ENCODE measurements at places on chromosomes 11 and 22.

DNA sequence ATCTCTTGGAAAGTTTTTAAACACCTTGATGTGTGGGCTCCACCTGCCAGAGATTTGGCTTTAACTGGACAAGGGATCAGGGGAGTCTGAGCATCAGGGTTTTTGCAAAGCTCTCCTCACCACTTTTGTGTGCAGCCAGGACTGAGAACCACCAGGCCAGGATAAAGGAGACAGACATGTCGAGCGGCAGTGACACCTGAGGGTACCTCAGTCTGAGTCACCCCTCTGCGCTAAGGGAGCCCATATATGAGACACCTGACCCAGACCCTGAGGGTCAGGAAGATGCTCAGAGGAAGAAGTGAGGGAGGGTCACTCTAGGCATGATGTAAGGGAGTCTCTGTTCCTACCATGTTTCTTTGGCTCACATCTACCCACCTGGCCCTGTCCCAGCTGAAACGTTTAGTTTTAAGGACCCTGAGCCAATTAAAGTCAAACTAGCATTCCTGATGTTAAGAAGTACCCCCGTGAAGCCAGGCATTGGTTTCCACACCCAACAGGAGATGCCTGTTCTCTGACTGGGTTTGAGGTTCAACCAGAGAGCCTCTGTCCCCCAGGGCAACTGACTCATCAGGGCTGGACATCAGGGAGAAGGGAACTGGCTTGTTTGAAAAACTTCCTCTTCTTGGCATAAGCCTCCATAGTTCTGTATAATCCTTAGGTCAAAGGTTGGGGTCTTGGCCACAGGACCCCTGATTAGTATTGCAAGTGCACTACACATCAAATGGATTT is 72.4 kb upstream of the BIRC3 start:
- no peak for DNase-seq

- DNase-seq: no peak
Observed at GRCh38 chr11:69174841-69175240, 19.1 kb downstream of the SMIM38 start.

DNA sequence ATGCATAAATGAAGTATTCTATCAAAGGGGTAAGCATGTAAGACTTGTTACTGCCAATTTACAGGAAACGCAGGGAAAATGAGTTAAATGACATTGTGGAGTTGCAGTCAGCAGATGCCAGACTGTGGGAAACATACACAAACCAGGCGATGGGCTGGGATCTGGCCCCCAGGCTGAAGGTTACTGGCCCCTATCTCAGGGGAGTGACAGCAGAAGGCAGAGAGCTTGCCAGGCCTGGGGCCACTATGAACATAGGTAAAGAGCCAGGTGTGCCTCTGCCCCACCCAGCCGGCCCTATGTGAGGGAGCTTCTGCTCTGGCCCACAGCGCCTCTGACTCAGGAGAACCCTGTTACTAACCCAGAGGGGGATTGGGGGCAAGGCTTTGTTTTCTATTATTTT is 26.1 kb upstream of the SLC25A1 start:
- no peak for DNase-seq

GRCh38 chr22:37659066-37659896 is 758 bp downstream of the PDXP start:
- DNase-seq: no peak

DNA sequence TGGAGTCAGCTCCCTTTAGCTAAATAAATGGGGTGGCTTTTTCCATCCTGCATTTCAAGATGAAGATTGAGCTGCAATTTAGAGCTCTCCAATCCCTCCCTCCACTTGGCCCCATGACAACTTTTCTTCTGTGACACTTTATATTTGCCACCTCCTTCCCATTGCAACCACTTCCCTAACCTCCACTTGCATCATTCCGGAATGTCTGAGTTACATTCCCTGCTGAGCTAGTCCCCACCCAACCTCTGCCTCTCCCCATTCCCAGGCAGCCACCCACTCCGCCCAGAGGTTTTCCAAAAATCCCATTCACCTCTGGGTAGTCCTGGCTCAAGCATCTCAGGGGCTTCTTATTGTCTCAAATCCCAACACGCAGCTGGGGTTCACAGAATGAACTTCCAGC is 24.7 kb downstream of the PC start:
- no peak for DNase-seq

GRCh38 chr11:43908683-43909082 is 28.1 kb downstream of the ALKBH3 start:
- DNase-seq: no peak

GRCh38 chr22:35454416-35455054 is 54.6 kb downstream of the MCM5 start:
- no peak for DNase-seq

- DNase-seq: peak; percentile 86
Observed at GRCh38 chr11:77637345-77638165, at the start of gene CLNS1A. Gene CLNS1A, minus strand, starts transcription at chr11:77637794. Its CDS starts 80 bp downstream, at chr11:77637714.

DNA sequence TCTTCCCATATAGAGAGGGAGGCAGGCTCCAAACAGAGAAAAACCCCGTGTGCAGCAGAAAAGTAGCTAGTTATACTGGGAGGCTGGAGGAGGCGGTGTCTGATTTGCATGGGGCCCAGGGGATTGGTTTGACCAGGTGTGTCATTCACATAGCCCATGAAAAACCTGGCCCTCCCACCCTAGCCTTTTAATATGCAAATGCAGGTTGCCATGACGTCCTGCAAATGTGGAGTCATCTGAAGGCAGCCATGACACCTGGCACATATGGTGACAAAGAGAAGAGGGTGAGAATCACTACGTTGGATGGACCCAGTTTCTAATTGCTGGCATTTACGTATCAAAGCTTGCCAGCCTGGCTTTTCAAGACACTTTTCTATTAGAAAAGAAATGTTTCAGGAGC is 57.8 kb downstream of the FAM181B start:
- DNase-seq: no peak

DNA sequence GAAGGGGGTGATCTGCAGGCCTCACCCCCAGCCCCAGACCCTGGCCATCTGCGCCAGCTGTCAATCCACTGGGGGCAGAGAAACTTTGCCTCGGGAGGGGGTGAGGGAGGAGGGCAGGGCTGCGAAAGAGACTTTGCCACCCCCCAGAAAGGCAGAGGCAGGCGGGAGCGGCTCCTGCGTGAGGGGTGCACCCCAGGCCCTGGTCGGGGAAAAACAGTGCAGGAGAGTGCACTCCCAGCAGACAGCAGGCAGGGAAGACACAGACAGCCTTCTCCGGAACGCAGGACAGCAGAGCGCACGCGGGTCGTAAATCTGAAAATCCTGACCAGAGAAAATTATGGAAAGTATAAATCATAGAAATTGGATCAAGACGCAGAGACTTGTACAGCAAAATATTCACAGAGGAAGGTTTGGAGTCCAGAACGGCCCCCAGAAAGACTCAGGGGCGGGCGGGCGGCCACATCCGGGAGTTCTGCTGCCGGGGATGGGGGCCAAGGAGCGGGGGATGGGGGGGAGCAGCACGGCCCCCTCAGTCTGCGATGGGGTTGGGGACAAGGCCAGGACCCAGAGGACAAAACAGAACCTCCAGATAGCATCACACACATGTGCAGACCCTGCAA is 8.0 kb upstream of the MRPL23 start:
- DNase-seq: peak; percentile 62
